ENCODE measurements at places on chromosomes 16 and 17.
A peak's percentile ranks its signal among the peaks of the same experiment; 100 is the strongest.

- DNase-seq, result no peak
- H3K27me3 ChIP-seq, result no peaks in the 10 kb centered on the region
- H3K4me1 ChIP-seq, result peaks cover 14% of the 10 kb centered on the region
Observed at GRCh38 chr17:40459636-40460603, 16.7 kb downstream of the IGFBP4 start.

DNA sequence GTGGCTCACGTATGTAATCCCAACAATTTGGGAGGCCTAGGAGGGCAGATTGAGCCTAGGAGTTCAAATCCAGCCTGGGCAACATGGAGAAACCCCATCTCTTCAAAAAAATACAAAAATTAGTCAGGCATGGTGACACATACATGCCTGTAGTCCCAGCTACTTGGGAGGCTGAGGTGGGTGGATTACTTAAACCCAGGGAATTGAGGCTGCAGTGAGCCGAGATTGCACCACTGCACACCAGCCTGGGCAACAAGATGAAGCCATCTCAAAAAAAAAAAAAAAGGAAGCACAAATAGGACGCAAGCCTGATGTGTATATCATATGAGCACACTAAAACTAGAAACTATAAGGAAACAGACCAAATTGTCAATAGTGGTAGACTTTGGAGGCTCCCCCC, 17.1 kb upstream of the FLCN start:
- H3K4me3 ChIP-seq, result no peak overlapping the region
- no peak for DNase-seq
- H3K36me3 ChIP-seq, result peaks cover 22% of the 10 kb centered on the region

GRCh38 chr17:28669918-28670317, 7.9 kb downstream of the SUPT6H start:
- no peak overlapping the region for H3K4me3 ChIP-seq
- H3K27ac ChIP-seq, result no peak overlapping the region
- no peak for DNase-seq
- H3K36me3 ChIP-seq, result peaks cover 94% of the 10 kb centered on the region
- H3K27me3 ChIP-seq, result no peaks in the 10 kb centered on the region

- H3K36me3 ChIP-seq, result no peaks in the 10 kb centered on the region
- peaks cover 30% of the 10 kb centered on the region for H3K27me3 ChIP-seq
- H3K4me1 ChIP-seq, result peaks cover 1% of the 10 kb centered on the region
- no peak overlapping the region for H3K27ac ChIP-seq
Observed at GRCh38 chr17:76511668-76512365, 10.6 kb upstream of the RHBDF2 start.

- peaks cover 22% of the 10 kb centered on the region for H3K36me3 ChIP-seq
- H3K4me1 ChIP-seq, result peaks cover 15% of the 10 kb centered on the region
- no peaks in the 10 kb centered on the region for H3K27me3 ChIP-seq
- peak overlapping the region; percentile 28 for H3K27ac ChIP-seq
- no peak overlapping the region for H3K4me3 ChIP-seq
Observed at GRCh38 chr16:84176192-84177053, 10.4 kb downstream of the TAF1C start.

- H3K27ac ChIP-seq, result no peak overlapping the region
- no peak overlapping the region for H3K4me3 ChIP-seq
Observed at GRCh38 chr16:14111713-14112538, 40.8 kb downstream of the MRTFB start.

DNA sequence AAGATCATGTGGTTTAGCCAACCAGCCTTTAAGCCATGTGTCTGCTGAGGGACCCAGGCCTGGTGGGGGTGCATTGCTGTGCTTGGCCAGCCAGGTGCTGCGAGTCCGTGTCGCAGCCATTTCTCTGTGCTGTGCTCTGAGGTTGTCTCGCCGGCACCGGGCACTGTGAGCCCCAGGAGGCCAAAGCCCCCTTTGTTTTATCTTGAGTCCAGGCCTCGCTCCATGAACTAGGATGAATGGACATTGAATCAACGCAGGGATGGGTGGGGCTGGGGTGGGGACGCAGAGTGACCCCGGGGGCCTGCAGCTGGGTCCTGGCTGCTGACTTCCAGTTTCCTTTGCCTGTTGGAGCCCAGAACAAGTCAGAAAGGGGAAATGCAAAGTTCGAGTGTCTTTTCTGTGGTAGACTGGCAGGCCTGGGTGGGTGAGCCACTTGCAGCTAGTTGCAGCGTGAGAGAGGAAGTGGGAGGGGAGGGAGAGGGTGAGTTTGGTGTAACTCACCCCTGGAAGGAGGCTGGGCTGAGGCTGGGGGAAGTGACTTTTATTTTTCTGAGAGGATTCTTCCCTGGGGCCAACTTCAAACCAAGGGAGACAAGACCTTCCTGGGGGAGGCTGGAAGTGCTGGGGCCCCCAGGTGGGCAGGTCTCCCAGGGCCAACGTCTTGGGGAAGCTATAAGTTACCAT, 324.7 kb downstream of the SEC14L1 start:
- no peaks in the 10 kb centered on the region for H3K27me3 ChIP-seq
- H3K4me1 ChIP-seq, result peaks cover 41% of the 10 kb centered on the region
- no peak for DNase-seq

- no peak overlapping the region for H3K27ac ChIP-seq
- no peaks in the 10 kb centered on the region for H3K36me3 ChIP-seq
- DNase-seq, result no peak
- H3K4me1 ChIP-seq, result no peaks in the 10 kb centered on the region
- no peak overlapping the region for H3K4me3 ChIP-seq
Observed at GRCh38 chr17:21140911-21141310, 14.1 kb downstream of the DHRS7B start.

DNA sequence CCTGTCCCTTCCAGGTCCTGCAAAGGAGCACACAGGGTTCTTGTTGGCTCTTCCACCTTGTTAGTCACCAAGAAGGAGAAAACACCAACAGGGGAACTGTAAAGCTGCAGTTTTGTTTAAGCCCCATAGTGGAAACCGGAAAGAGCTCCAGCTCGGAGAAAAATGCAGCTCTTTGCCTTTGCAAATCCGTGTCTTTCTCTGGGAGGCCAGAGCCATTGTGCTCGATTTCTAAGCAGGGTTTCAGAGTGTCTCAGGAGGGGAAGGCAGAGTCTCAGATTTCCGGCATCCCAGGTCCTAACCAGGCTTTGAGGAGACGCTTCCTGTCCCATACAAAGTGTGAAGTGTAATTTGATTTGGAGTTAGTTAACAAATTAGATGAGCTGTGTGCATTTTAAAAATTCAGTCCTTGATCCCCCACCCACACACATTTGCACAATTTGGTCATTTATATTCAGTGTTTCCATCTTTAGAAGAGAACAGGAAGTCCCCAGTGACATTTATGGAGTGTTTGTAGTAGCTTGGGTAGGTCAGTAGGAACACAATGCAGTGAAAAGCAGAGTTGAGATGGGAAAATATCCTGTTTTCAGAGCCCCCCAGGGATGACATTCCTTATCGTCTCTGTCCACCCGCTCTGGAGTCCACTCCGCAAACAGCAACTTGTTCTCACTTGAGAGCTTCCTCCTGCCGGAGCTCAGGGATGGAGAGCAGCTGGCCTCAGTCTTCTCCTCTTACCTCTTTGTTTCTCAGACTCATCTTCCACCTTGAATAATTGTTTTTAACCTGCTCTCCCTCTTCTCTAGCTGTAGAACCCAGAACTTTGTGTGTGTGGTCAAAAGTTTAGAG, 331.9 kb downstream of the SEC14L1 start:
- H3K4me1 ChIP-seq, result peaks cover 49% of the 10 kb centered on the region
- DNase-seq, result no peak
- peak overlapping the region; percentile 100 for H3K27ac ChIP-seq
- peaks cover 49% of the 10 kb centered on the region for H3K36me3 ChIP-seq
- H3K27me3 ChIP-seq, result no peaks in the 10 kb centered on the region

GRCh38 chr16:50531901-50532300, 16.3 kb upstream of the NKD1 start:
- H3K36me3 ChIP-seq, result no peaks in the 10 kb centered on the region
- no peak overlapping the region for H3K4me3 ChIP-seq
- no peak overlapping the region for H3K27ac ChIP-seq
- no peaks in the 10 kb centered on the region for H3K4me1 ChIP-seq
- DNase-seq, result no peak
